Activated T-cell treated with anti-CD3 and anti-CD28 coated beads for 1 hour (primary cell): ENCODE measurements at places on chromosomes 2 and 18.

- no peak for DNase-seq
Observed at GRCh38 chr2:44230378-44230777, 44.9 kb upstream of the SLC3A1 start.

DNA sequence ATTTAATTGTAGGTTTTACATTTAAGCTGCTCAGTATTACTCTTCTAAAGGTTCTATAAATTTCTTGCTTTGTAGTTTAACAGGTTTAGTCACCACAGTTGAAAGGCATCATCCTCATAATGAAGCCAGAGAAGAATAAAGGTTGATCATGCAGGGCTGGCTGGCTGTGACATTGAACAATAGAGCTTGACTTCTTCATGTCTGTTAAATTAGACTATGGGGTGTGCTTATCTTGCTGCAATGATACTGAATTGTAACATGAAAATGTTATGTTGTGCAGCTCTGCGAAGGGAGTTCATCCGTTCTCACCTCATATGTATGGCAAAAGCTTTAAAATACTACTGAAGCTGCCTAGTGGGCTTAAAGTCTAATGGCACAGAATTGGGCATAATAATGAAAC lies 81.8 kb downstream of the CAMKMT start:
- DNase-seq = no peak

DNA sequence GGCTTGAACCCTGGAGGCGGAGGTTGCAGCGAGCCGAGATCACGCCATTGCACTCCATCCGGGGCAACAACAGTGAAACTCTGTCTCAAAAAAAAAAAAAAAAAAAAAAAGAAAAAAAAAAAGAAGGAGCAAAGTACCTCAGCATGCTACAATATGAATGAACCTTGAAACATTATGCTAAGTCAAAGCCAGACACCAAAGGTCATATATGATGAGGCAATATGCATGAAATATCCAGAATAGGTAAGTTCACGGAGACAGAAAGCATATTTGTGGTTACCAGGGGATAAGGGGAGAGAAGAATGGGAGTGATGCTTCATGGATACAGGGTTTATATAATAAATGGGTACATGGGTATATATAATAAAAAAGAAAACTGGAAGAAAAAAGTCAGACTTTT lies 93.3 kb downstream of the PRELID3A start:
- DNase-seq = no peak

- DNase-seq = no peak
Observed at GRCh38 chr2:73350035-73350691, 35.5 kb upstream of the ALMS1 start.

DNA sequence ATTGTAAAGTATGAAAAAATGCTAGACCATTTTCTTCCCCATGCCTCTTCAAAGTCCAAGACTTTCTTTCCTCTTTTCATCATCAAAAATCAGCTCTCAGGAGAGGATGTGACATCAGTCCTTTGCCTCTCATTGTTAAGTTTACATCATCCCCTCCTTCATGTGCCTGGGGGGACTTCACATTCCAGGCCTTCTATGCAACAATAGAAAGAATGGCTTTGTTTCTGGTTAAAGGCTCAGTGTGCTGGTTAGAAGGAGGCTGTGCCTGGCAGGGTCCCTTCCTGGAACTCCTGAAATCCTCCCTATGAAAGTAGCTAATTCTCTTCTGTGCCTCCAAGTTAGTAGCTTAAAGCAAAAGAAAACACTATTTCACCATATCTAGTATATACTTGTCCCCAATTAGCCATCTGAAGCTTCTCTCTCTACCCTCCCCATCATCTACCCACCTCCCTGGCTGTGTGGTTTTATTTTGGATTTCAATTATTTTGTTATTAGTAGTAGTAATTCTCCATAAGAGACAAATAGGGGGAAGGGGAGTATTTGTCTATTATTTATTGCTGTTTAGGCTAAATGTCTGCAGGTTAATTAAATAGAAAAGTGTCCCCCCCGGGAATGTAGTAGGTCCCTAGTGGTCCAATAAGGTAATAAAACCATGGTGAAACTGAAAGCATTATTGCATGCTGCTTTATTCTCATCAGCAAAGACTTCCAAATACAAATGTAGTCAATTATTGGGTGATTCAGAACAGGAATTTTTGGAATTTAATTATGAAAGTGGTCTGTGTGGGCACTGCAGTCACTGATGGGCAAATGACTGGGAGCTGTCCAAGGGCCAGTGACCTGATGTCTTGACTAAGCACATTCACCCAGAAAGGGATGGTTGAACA lies 69.0 kb downstream of the CPO start:
- no peak for DNase-seq

GRCh38 chr18:10010611-10011015 lies 96.8 kb downstream of the VAPA start:
- no peak for DNase-seq
